Transverse colon (tissue), 4 donors: ENCODE measurements at places on chromosomes 1 and 21. TPM values are rescaled to one million over a fixed set of nuclear protein-coding genes. Genes with fewer than 3 reads are reported as not detected.

DNA sequence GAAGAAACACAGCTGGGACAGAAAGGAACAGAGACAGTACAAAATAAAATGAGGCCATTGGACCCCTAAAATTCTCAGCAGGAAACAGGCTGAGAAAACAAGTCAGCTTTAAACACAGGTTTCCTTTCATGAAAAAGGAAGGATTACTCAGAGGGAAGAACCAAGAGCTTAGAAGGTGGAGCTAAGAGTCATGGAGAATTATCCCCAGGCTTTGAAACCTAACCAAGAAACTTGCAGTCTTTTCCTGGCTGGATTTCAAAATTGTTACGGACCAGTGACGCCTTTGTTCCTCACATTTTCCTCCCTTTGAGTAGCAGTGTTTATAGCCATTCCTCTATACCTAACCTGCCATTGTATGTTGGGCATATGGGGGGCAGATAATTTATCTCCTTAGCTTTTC lies 8.8 kb downstream of the HMGB4 start:
- no peak for DNase-seq

- DNase-seq = no peak
These were observed 2.1 kb upstream of the EFNA1 start for GRCh38 chr1:155125511-155125945.

DNA sequence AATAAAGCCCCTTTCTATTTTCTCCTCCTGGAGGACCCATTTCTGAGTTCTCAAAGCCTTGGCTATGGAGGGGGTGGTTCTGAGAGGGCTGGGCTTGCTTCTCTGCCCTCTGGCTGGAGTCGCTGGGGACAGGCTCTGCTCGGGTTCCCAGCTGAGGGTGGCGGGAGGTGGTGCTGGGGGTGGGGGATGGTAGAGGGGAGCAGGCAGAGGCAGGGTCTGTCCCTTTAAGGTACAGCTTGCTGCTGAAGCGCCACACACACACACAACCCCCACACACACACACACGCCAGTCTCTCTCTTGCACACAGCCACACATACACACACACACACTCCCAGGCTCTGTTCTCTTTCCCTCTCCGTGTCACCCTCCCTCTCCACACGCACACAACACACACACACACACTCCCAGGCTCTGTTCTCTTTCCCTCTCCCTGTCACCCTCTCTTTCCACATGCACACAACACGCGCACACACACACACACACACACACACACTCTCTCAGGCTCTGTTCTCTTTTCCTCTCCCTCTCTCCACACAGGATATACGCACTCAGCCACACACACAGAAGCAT lies 69.8 kb upstream of the SSBP3 start:
- DNase-seq = no peak

DNA sequence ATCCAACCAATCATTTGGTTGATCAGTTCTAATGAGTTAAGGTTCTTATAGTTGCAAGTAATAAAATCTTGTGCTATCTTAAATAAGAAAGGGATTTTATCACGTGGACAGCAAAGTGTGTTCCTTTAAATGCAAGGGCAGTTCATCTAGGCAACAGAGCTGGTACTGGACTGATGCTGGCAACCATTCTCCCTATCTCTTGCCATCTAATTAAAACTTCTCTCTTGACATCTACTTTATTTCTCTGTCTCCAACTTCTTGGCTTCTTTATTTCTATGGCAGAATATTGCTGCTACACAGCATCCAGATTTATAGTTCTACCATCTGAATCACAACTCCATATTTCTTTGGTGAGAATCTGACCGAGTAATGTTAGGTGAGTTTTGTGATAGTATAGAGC lies 115.2 kb upstream of the CACYBP start:
- DNase-seq = no peak

- no peak for DNase-seq
These were observed 329.5 kb upstream of the DUSP10 start for GRCh38 chr1:222071387-222071786.

- DNase-seq = no peak
These were observed 185.2 kb downstream of the FAF1 start for GRCh38 chr1:50774759-50775351.

GRCh38 chr1:161096530-161096929 lies 1.6 kb upstream of the KLHDC9 start:
- DNase-seq = no peak

DNA sequence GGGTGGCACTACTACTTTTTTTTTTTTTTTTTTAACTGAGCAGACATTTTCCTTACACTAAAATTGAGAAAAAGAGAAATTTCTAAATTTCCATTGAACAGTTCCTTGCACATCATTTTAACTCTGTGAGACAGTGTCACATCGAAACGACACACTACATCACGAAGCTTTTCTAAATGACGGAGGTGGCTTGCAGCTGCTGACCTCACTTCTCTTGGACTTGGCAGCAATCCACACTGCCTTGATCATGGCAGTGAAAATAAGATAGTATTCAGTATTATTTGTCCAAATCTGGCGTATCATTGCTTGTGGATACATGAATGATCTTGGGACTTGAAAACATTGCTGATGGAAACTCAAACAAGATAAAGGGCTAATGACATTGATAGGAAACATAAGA lies 80.3 kb upstream of the CYYR1 start:
- DNase-seq = no peak

DNA sequence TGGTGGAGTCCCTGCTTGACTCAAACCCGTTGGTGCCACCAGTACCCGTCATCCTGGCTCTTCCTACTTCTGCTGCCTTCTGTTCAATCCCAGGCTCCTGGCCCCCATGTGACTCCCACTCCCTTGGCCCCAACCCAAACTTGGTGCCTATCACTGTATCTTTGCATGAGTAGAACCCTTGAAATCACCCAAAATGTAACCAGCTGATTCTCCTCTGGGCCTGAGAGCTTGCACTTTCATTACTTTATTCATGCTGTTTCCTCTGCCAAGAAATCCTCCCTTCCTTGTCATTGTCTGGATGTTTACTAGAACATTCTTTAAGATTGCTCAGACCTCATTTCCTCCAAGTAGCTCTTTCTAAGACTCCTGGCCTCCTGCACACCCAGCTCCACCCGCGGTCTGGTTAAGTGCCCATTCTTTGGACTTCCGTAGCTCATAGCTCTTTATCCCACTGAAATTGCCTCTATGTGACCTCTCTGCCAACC lies 15.7 kb downstream of the PTAFR start:
- peak; percentile 46 for DNase-seq

DNA sequence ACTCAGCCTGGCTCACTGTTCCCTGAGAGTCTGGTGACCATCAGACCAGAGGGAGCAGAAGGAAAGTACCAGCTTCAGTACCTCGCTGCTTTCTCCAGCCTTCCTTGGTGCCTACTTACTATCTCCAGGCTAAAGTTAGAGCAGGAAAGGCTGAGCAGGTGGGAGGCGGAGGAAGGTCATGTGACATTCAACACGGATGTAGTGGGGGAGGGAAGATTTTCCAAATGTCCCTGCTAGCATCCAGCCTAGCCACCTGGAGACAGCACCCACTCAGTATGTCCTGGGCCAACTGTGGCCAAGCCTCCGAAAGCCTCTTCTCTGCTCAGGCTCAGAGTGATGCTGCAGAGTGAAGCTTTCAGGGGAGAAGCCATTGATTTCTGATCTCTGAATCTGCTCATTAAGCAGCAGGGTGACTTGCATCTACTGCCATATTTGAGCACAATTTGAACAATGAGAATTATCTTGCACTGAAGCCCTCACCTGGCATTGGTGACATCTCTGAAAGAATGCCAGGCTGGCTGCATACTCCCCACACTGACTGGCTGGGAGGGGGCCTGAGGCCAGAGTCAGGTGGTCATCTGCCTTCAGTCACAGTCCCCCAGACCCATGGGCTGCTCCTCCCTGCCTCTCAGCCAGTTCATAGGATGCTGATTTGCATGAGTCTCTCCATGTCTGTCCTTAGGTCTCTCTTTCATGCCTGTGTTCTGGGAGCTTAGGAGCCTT lies 86.2 kb downstream of the KCND3 start:
- DNase-seq = no peak

Gene PSMD4
- 41.9 TPM for total RNA-seq

Gene KRTAP7-1
- not detected for total RNA-seq

- no peak for DNase-seq
These were observed 843.9 kb downstream of the AMY1C start for GRCh38 chr1:104593413-104594187.

Gene SH2D2A
- total RNA-seq = 5.9 TPM

- no peak for DNase-seq
These were observed 74.9 kb downstream of the MRPL37 start for GRCh38 chr1:54274881-54275280.

Gene C1orf167
- 0.48 TPM for total RNA-seq

DNA sequence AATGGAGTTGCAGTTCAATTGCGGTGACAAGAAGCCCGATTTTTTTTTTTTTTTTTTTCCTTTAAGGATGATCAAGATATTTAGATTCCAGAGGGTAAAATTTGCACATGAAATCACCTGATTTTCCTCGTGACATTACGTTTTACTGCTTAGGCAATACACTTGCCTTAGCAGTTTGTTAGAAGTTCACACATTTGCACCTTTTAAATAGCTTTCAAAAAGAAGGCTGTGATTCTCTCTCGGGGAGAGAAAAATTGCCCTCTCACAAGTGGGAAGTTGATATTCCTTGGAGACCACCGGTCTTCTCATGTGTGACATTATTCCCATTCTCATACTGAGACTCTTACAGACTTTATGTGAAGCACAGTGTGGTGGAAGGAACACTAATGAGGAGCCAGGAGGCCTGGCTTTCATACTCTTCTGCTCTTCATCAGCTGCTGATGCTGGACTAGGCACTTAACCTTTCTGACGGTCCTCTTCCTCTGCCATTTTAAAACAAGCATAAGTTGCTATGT lies 69.8 kb upstream of the HSPA13 start:
- no peak for DNase-seq

GRCh38 chr1:20198918-20199317 lies 12.6 kb upstream of the PLA2G2C start:
- DNase-seq = no peak

DNA sequence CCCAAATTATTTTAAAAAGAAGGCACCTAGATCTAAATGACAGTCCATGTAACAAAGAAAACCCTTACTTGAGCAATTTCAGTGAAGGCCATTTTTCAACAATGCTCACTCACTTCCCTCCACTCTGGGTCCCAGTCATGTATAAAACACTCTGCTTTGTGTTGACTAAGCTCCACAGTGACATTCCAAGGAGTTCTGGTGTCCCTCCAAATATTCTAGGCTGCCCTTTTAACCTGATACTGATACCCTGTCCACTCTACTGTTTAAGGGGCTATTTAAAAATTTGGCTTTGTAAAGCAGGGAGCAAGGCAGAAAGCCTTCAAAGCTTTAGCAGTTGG lies 73.6 kb downstream of the GNG12 start:
- DNase-seq = no peak

GRCh38 chr1:232111611-232112010 lies 485.0 kb downstream of the DISC1 start:
- DNase-seq = no peak

Gene SPRR3
- not detected for total RNA-seq

Gene MTOR
- total RNA-seq = 31.0 TPM

GRCh38 chr1:6108937-6109614 lies 63.4 kb downstream of the KCNAB2 start:
- peak; percentile 32 for DNase-seq

- no peak for DNase-seq
These were observed 29.3 kb downstream of the XCL2 start for GRCh38 chr1:168514455-168514854.

Gene DDX59
- 16.7 TPM for total RNA-seq

- no peak for DNase-seq
These were observed 32.8 kb upstream of the IFFO2 start for GRCh38 chr1:18989176-18989799.

DNA sequence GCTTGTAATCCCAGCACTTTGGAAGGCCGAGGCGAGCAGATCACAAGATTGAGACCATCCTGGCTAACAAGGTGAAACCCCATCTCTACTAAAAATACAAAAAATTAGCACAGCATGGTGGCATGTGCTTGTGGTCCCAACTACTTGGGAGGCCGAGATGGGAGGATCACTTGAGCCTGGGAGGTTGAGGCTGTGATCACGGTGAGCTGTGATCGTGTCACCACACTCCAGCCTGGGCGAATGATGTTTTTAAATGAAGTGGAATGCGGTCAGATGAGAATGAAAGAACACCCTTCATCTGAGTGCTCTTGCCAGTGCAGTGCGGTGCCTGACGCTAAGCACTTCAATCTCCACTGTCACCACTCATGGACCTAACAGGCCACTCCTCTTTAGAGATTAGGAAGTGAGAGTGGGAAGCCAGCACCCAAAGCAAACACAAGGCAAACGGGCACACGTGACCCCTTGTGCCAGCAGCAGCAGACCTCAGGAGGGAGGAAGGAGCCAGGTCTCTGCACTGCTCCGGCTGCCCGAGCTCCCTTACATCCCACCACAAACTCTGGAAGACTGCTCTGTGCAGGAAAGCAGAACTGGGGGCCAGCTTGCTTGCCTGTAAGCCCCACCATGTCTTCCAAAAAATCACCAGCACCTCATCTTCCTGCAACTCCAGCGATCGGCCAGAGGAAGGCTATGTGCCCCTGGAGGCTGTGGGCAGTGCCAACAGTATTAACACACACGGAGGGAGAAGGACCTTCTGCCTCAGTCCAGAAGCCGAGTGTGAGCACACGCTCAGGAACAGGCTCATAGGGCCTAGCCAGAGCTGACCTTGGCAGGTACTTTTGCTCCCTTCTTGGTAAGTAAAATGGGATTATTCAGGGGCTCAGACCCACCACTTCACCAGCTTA lies 9.7 kb downstream of the CTNNBIP1 start:
- peak; percentile 71 for DNase-seq

- DNase-seq = peak; percentile 70
These were observed 23.7 kb downstream of the NKAIN1 start for GRCh38 chr1:31216016-31216415.

DNA sequence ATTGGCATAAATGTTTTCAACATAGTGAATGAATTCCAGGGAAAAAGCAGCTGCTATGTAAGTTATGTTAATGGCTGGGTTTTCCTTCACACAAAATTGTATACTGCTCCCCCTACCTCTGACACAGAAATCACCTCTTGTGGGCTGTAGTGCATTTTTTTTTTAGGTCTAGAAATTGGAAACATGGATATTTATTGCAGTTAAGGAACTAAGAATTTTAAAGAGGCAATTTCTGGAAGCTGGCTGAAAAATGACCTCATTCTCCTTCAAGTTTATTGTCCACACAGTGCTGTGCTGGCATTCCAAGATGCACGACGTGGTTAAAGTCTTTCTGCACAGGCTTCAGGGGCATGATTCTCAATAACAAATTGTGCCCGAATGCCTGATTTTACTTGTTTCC lies 1424.2 kb downstream of the MRPL39 start:
- no peak for DNase-seq

Gene PDZK1IP1
- total RNA-seq = 95.8 TPM

- peak; percentile 56 for DNase-seq
These were observed 77.0 kb downstream of the MORN1 start for GRCh38 chr1:2314273-2314802.
